ENCODE measurements at places on chromosomes 3 and 15. TPM values are rescaled to one million over a fixed set of nuclear protein-coding genes. Genes with fewer than 3 reads are reported as not detected.

KLF15 gene
- polyA plus RNA-seq = not detected

MUC4 gene
- polyA plus RNA-seq = not detected

STXBP5L gene
- polyA plus RNA-seq = not detected

GOLGA8T gene
- not detected for polyA plus RNA-seq

ACOX2 gene
- not detected for polyA plus RNA-seq

NFKBIZ gene
- polyA plus RNA-seq = 27.6 TPM

CP gene
- polyA plus RNA-seq = 1.1 TPM

GOLGA8B gene
- 7.1 TPM for polyA plus RNA-seq

MRAS gene
- polyA plus RNA-seq = not detected

DPPA2 gene
- polyA plus RNA-seq = not detected

IGSF11 gene
- polyA plus RNA-seq = not detected

MOBP gene
- not detected for polyA plus RNA-seq

ZPLD1 gene
- not detected for polyA plus RNA-seq

TJP1 gene
- polyA plus RNA-seq = not detected

LDHAL6B gene
- polyA plus RNA-seq = 0.23 TPM

TMOD2 gene
- 4.1 TPM for polyA plus RNA-seq

CIDEC gene
- polyA plus RNA-seq = not detected

DCLK3 gene
- polyA plus RNA-seq = not detected

SLC28A2 gene
- polyA plus RNA-seq = not detected

CCR8 gene
- polyA plus RNA-seq = not detected

ADAMTSL3 gene
- polyA plus RNA-seq = not detected

STRC gene
- not detected for polyA plus RNA-seq

IQCF6 gene
- not detected for polyA plus RNA-seq

MAGI1 gene
- polyA plus RNA-seq = not detected

HGD gene
- polyA plus RNA-seq = 1.5 TPM

RAB5A gene
- polyA plus RNA-seq = 42.0 TPM

MORC1 gene
- 0.12 TPM for polyA plus RNA-seq

TGM5 gene
- polyA plus RNA-seq = not detected

ZNF774 gene
- 0.38 TPM for polyA plus RNA-seq

TMEM212 gene
- polyA plus RNA-seq = not detected

GOLGB1 gene
- polyA plus RNA-seq = 5.0 TPM

VIPR1 gene
- polyA plus RNA-seq = 0.57 TPM

TTLL13 gene
- not detected for polyA plus RNA-seq

CNTN4 gene
- polyA plus RNA-seq = not detected

TGM4 gene
- not detected for polyA plus RNA-seq

ECE2 gene
- not detected for polyA plus RNA-seq

AP2M1 gene
- polyA plus RNA-seq = 230 TPM

CCDC33 gene
- polyA plus RNA-seq = not detected

KAT2B gene
- polyA plus RNA-seq = 9.2 TPM

Data from naive B cell (primary cell).